ENCODE measurements at places on chromosomes 6 and 20.

DNA sequence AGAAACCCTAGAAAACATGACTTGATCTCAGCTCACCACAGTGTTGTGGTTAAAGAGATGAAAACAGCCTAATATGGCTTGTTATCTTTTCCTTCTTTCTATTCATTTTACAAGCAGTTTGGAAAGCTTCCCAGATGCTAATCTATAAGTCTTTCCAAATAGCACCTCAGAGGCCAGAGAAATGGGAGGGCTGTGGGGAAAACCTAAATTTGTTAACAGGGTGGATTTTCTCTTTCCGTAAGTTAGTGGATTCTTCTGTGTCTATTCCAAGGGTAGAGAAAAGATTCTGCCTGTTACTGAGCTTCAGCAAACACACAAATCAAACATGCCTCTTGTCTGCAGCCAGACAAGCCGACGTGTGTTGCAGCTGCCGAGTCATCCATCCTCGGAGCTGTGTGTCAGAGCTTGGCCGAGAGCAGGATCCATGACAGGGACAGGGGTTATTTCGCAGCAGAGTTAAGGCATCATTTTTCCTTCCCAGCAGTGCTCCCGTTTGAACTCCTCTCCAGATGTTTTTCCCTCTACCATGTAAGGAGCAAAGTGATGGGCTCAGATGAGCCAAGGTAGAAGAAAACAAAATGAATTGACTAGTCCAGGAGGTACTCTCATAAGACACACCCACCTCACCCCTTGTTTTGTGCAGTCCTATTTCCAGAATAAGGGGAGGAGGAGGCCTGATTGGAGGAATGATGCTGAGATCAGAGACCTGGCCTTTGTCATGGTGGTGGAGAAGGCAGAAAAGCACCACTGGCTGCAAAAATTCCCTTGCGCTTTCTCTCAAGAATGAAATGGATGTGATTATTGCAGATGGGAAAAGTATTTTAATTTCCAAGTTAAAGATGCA, 560.0 kb downstream of the C6orf118 start:
- no peak for DNase-seq

- no peak for DNase-seq
These were observed 54.5 kb downstream of the ADGRG6 start for GRCh38 chr6:142356201-142356883.

DNA sequence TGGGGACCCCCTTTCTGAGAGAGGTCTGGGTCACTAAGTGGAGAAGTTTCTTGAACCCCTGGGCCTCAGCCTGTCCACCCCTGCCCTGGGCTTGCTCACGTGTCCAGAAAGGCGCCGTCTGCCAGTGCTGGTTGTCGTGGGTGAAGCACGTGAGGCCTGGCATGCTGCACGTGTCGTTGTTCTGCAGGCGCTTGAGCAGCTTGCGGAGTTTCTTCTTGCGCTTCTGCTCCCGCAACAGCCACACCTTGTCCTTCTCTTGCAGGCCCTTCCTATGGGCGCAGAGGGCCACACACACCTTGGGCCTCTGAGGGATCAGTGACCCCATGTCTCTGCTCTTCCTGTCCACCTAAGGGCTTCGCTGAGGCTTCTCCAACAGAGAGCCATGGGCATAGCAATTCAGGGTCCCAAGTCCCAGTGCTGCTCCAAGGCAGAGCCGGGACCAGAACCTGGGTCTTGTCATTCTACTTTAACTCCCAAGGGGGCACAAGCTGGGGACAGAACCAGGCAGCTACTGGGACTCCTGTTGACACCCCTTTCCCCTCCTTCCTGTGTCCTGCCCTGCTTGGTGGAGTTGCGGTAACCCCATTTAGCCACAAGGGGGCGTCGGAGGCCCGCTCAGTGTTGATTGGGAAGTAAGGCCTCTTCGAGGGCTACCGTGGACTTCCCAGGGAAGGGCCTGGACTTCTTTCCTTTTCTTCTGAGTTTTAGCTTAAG, 121.8 kb downstream of the SULF2 start:
- peak; percentile 39 for DNase-seq

DNA sequence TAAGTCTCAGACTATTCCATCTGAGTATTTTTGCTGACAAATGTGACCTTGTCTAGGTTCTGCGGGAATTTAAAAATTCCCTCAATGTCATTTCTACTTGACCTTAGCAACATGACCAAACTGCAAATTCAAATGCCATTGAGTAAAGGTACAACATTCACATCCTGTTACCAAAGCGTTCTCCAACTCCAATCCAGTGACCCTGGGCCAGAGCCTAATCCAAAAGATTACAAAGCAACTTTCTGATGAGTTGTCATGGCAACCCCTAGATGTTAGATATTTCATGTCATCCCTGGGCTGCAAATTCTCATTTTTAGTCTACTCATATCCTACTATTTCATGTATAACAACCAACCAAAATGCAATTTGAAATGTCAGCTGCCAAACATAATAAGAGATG, 65.3 kb downstream of the BACH2 start:
- DNase-seq: no peak

GRCh38 chr6:103269581-103269980, 1590.1 kb downstream of the HACE1 start:
- no peak for DNase-seq

DNA sequence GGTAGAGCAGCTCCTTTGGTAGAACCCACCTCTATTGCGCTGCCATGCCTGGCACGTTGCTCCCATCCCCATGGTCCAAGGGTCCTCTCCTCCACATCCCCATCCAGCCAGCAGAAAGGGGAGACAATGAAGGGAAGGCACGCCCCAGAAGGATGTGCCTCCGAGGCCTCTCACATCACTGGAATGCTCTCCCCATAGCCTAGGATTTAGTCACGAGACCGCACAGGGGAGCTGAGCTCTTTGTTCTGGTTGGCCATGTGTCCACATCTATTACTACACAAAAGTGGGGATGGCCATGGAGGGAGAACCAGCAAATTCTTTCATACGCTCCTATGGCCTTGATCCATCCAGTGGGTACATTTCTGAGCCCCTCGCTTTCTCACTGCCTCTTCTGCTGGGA, 60.5 kb upstream of the SALL4 start:
- no peak for DNase-seq

DNA sequence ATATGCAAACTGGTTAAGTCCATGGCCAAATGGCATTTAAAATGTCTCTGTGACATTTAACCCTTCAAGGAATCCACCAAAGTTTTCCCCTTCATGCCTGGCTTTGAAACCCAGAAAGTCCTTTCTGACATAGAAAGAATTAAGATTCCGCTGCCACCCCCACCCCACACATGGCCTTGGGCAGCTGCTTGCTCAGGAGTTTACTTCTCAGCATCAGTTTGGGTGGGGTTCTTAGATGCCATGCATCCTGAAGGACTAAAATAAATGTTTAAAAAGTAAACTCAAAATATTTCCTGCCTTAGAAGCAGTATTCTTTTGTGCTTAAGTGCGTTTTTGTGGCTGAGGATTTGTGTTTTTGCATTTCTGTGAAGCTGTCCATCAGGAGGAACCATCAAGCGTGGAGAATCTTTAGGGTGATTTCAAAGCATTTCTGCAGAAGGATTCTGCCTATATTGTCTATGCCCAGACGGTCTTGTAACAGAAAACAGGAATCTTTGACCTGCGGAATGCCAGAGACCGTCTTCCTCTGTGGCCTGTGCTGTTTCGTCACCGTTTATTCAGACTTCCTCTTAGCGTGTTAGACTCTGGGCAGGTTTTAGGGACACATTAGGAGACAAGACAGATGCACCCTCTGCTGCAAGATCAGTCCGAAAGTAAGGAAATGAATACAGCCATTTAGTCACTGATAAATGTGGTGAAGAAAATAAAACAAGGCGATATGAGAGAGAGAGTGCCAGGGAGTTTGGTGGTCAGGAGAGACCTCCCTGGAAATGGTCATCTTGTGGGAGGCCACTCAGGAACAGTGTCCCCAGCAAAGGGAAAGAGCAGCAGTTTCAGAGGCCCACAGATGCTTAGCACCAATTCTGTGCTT, 6.2 kb downstream of the DUSP22 start:
- no peak for DNase-seq

GRCh38 chr20:58566981-58567380, 51.8 kb upstream of the APCDD1L start:
- no peak for DNase-seq

DNA sequence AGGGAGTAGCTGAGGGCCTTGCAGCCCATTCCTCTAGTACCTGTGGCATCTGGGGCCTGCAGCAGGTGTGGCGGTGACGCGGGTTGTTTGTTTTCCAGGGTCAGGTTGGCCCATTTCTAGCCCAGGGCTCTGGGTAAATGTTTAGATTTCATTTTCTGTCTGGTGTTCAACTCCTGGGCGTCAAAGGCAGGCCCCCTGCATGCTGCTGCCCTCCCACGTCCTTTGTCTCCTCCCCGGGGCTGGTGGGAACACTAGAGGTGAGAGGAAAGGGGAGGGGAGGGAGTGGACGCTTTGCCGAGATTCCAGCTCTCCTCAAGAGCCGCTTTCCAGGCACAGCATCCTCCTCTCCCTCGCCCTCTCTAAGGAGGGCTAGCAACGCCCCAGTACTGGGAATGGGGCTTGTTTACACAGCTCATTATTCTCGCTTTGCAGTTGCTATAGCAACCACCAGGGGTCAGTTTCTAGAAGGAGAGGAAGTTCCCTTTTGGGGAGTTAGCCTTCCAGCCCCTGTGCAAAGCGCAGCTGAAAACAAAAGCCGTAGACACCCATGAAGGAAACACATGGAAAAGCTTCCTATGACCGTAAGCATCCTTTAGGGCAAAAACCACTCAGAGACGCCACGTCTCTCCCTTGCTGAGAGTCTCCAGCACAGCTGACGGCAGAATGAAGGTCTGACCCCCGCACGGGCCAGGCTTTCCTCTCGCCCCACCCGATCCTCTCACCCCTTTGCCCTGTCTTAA, 170.6 kb downstream of the LY86 start:
- DNase-seq: no peak

- DNase-seq: no peak
These were observed 23.8 kb upstream of the MTHFD1L start for GRCh38 chr6:150841697-150842096.

Data from activated CD8-positive, alpha-beta memory T cell treated with anti-CD3 and anti-CD28 coated beads for 4 hours (primary cell).